ENCODE measurements at places on chromosomes 1 and 21.
A peak's percentile ranks its signal among the peaks of the same experiment; 100 is the strongest.

- DNase-seq, result no peak
Observed at GRCh38 chr1:116433275-116434257, 60.5 kb downstream of the ATP1A1 start.

DNA sequence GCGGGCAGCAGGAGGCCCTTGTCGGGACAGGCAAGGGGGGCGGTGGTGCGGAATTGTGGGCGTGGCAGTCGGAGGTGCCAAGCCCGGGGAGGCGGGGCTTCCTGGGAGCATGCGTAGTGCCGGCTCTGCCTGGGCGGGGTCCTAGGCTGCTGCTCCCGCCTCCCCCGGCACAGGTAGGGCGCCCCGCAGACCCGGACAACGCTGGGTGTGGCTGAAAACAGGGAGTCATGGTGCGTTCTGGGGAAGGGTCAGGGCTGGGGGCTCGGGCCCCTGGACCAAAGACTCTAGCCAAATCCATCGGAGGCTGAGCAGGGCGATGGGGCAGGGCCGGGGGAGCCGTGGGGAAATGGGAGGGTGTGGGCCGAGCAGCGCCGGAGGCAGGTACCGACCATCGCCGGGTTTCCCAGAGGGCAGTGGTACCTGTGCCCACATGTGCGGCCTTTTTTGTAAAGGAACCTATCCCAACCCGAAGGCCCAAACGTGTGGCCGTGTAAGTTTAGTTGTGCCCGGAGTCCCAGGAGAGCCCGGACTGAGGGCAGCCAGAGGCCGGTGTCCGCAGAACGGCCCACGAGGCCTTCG is 231.9 kb downstream of the SDCCAG8 start:
- DNase-seq, result no peak

- no peak for DNase-seq
Observed at GRCh38 chr1:63671514-63671913, 78.3 kb downstream of the PGM1 start.

DNA sequence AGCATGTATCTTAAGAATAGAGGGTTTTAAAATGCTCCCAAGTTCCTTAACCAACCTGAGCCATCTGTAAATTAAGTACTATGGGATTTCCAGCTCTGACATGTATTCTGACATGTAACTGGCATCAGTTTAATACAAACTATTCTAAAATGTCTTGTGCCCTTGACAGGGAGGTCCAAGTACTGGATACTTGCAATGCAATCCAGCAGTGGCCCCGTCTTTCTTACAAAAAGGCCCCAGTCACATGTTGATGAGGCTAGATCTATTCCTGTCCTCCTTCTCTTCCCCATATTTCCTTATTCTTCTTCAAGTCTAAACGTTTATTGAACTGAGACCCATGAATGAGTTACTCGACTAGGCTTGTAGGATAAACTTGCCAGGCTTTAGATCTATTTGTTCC is 46.4 kb downstream of the MRPL39 start:
- no peak for DNase-seq

GRCh38 chr1:192592517-192592916 is 16.9 kb downstream of the RGS1 start:
- no peak for DNase-seq

GRCh38 chr1:150529017-150529416 is 13.5 kb downstream of the FALEC start:
- no peak for DNase-seq

- no peak for DNase-seq
Observed at GRCh38 chr21:25127007-25127406, 480.3 kb downstream of the MRPL39 start.

DNA sequence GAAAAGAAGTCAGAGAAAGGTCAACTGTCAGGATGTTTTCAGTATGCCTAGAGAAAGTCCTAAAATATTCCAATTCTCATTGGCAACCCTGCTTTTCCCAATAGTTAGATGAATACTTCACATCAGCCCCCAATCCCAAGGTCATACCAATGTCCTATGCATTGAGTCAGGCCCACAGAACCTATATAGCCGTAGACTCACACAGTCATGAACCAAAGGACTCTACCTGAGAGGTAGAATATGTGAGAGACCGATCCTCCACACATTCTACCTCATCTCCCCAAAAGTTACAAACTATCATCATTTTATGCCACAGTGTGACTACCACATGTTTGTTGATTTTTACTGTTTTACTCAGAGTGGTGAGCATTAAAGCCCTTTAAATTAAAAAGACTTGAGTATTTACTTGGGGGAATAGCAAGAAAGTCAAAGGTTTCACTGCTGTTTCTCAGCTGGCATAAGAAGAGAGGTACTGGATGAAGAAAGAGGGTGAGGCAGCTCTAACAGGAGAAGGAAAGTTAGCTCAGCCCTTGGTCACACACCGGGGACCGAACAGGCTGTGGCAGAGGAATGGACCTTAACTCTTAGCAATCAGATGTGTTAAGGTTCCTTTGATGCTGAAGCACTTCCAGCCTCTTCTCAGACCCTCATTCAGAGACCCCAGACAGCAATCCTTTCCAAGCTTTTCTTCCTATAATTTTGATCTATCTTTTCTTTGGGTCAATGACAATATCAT is 937 bp downstream of the CD48 start:
- DNase-seq, result no peak

- DNase-seq, result no peak
Observed at GRCh38 chr1:20829531-20829930, 42.4 kb upstream of the HP1BP3 start.

- no peak for DNase-seq
Observed at GRCh38 chr21:46562964-46563607, 41.8 kb downstream of the S100B start.

- DNase-seq, result peak; percentile 10
Observed at GRCh38 chr1:205286335-205286950, 35.1 kb downstream of the NUAK2 start.

- no peak for DNase-seq
Observed at GRCh38 chr21:44901391-44902074, 19.2 kb downstream of the ITGB2 start.

DNA sequence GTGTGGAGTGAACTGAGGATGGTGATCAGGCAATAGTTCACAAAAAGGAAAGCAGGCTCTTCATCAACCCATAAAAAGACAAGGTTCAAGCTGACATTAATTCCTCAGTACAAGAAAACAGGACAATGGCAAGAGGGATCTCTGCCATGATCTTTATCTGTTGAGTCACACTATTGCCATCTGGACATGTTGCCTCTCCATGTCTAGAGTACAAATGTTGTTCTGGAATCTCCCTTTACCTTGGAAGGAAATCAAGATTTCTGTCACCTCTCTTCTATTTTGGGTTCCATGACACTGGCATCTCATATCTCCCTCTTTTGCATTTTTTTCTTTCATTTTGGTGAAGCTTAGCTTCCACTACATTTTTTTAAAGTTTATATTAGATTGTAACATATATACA is 329.1 kb downstream of the USP25 start:
- no peak for DNase-seq

DNA sequence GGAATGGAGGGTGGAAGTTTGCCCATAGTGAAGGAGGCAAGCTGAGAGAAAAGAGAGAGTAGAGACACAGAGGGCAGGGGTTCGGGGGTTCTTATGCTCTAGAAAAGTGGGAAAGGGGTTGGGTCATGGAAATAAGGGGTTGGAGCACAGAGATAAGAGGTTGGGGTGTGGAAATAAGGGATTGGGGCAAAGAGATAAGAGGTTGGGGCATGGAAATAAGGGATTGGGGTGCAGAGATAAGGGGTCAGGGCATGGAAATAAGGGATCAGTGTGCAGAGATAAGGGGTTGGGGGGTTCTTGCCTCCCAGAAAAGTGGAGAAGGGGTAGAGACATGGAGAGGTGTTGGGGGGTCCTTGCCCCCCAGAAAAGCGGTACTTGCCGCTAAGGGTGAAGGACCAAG is 56.2 kb downstream of the SFPQ start:
- no peak for DNase-seq

DNA sequence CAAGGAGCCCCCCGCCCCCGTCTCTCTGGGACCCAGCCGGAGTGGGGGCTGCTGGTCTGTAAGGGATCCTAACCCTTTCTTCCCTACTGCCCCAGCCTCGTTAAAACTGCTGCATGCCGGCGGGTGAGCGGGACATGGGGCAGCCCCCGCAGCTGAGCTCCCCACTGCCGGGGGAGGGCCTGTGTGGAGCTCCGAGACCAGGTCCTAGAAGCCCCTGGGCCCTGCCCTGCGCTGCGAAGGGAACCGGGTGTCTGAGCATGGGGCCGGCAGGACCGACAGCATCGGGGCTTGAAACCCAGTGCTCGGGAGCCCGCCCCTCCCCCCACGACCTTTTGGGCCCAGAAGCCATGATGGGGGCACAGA is 9.2 kb upstream of the COL6A1 start:
- DNase-seq, result no peak

DNA sequence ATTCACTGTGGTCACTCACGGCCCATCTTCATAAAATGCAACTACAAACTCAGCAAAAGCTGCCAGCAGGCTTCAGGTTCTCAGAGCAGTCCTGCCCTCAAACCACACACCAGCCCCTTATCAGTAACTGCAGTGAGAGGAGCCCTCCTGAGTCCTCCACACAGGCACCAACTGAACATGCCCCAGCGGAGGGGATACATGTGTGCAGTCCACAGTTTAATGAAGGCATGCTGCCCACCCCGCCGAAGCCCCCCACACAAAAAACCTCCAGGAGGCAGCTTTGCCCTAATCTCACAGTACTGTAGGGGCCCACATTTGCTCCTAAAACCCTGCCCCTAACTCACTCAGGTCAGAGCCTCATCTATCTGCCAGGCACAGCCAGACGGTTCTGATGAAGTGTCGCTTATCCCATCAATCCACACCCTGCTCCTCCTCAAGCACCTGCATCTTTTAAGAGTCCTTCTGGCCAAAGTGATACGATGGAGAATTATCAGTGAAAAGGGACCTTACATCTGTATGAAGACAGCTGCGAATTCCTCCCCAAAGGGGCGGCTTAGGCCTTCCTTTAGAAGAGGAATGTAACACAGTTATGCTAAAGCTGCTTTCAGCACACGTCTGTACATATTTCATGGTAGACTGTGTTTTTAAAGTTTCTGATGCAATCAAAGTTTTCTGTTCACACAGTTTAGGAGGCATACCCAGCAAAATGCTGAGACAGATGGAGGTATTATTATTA is 3.5 kb downstream of the ABCB10 start:
- DNase-seq, result no peak

DNA sequence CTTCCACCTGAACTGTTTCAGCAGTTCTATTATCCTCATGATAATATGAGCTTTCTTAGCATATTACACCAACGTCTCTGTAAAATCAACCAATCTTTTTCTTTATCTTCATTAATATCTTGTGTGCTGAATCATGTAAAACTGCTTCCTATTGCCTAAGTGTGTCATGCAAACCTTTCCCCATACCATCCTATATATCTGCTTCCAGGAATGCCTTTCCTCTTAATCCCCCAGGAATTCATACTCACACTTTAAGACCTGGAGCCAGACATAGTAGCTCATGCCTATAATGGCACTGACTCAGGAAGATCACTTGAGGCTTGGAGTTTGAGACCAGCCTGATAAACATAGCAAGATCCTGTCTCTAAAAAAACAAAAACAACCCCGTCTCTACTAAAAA is 183.9 kb downstream of the NRIP1 start:
- DNase-seq, result no peak

- no peak for DNase-seq
Observed at GRCh38 chr1:170376801-170377385, 155.1 kb upstream of the GORAB start.

DNA sequence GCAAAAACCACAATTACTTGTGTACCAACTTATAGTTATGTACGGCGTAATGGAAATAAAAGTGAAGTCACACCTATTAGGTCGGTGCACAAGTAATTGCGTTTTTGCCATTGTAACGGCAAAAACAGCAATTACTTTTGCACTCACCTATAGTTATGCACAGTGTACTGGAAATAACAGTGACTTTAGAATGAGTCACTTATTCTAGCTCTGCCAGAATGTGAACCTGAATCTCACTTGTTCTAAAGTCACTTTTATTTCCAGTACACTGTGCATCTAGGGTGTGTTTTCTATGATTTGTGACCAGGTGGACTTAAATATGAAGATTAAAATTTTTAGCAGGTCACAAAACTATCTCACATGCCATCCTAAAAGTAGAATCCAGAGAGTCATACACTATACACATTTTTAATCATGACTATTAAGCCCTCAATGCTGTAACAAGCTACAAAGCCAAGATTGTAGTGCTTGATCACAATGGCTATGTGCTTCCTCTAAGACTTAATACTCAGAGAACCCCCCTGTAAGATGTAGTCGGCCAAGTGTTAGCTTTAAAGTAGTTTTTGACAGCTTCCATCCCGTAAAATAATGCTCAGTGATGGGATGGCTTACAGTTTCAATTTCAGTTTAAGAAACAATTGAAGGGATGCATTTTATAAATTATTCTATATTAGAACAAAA is 218.8 kb downstream of the NEGR1 start:
- DNase-seq, result no peak

DNA sequence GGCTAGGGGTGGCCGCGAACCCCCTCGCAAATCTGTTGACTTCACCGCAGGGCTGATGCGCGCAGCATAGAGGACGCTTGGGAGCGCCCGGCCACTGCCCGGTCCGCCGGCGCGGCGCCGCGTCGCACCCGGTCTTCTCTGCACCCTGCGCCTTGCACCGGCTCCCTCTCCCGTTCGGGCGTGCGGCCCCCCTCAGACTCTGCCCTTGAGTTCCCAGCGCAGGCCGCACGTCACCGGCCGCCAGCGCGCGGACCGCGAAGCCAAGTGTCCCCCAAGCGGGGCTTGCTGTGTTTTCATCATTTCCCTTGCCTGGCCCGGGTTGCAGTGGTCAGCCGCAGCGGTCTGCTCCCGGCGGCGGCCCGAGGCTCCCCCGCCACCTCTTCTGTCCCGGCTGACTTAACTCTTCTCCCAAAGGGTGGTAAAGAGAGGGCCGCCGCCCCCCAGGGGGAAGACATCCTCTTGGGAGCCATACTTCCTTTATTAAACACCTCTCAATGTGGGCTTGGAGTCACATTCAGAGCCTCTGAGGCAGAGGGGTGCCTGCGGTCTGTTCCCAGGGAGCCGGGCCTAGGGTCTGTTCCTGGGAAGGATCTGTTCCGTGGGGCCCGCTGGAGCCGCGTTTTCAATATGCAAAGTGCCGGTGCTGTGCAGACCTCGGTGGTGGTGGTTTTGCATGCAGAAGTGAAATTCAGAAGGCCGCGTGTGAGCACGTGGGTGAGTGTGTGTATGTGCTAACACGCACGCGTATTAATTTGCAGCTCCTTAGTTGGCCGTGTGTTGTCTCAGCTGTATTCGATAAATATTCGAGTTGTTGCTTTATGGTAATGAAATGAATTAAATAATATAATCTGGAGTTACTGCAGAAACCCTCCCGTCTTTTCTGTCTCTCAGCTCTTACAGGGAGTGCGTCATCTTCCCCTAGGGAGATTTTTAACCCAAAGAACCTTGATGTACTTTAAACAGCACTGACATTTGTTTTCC is 17.6 kb downstream of the PBX1 start:
- DNase-seq, result no peak

DNA sequence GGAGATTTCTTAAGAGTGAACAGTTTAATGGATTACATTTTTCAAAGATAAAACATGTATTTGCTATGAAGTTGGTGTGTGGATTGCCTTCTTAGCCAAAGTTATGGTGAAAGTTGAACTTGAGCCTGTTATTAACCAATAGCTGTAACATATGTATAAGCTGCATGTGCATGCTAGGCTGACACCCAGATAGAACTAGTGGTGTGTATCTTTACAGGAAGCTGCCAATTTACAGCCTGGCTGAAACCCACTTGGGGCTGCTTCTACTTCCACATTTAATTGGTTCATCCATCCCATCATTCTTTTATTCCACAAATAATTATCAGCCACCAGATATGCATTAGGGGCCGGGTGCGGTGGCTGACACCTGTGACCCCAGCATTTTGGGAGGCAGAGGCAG is 3.3 kb downstream of the PLA2G5 start:
- DNase-seq, result no peak

All from stimulated activated CD4-positive, alpha-beta T cell treated with anti-CD3 and anti-CD28 coated beads, Interleukin-12 subunit alpha, Interleukin-12 subunit beta, amount 100 ng/mL, for 24 hours (primary cell).